Subcutaneous adipose tissue (tissue), 4 donors: ENCODE measurements at places on chromosomes 3 and 15. TPM values are rescaled to one million over a fixed set of nuclear protein-coding genes. Genes with fewer than 3 reads are reported as not detected.

Gene SETD5
- 211 TPM for total RNA-seq

Gene STAB1
- total RNA-seq, result 248 TPM

Gene CCDC13
- total RNA-seq, result 3.3 TPM

Gene ECT2
- total RNA-seq, result 4.7 TPM

Gene CCR2
- 1.8 TPM for total RNA-seq

Gene IL5RA
- 0.22 TPM for total RNA-seq

Gene FGF7
- 109 TPM for total RNA-seq

Gene DLL4
- total RNA-seq, result 7.0 TPM

Gene FBXO40
- total RNA-seq, result not detected

Gene CCR3
- not detected for total RNA-seq

Gene TPRA1
- total RNA-seq, result 12.2 TPM

Gene ZCWPW2
- total RNA-seq, result 0.51 TPM

Gene COL6A6
- 0.44 TPM for total RNA-seq

Gene ZNF620
- 3.4 TPM for total RNA-seq

Gene CNOT10
- total RNA-seq, result 22.6 TPM

Gene DISP2
- not detected for total RNA-seq

Gene TP63
- not detected for total RNA-seq

Gene KIF7
- total RNA-seq, result 9.2 TPM

Gene SEMA3F
- total RNA-seq, result 9.9 TPM

Gene FEZF2
- not detected for total RNA-seq

Gene SH2D7
- total RNA-seq, result not detected

Gene ANKRD63
- total RNA-seq, result not detected

Gene LIPC
- total RNA-seq, result not detected

Gene CHRFAM7A
- total RNA-seq, result 1.1 TPM

Gene NOX5
- 2.1 TPM for total RNA-seq
